ENCODE measurements at places on chromosomes 5 and 9.

GRCh38 chr9:5850724-5851122, 17.8 kb upstream of the ERMP1 start:
- DNase-seq, result no peak

GRCh38 chr9:123044586-123044985, 11.1 kb downstream of the GPR21 start:
- no peak for DNase-seq

DNA sequence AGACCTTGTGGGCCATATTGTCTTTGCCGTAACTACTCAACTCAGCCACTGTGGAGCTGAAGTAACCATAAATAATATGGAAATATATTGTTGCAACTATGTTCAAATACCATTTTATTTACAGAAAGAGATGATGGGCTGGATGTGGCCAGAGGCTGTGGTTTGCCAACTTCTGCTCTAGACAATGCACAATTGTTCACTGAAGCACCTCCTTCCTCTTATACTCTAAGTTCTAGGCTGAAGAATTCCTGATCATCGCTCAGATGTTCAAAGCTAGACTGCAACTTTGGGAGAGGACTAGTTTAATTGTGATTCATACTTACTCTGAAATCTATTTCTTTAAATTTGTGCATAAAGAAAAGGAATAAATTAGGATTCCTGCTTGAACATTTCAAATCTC, 245.0 kb downstream of the TAF11L14 start:
- DNase-seq, result no peak

DNA sequence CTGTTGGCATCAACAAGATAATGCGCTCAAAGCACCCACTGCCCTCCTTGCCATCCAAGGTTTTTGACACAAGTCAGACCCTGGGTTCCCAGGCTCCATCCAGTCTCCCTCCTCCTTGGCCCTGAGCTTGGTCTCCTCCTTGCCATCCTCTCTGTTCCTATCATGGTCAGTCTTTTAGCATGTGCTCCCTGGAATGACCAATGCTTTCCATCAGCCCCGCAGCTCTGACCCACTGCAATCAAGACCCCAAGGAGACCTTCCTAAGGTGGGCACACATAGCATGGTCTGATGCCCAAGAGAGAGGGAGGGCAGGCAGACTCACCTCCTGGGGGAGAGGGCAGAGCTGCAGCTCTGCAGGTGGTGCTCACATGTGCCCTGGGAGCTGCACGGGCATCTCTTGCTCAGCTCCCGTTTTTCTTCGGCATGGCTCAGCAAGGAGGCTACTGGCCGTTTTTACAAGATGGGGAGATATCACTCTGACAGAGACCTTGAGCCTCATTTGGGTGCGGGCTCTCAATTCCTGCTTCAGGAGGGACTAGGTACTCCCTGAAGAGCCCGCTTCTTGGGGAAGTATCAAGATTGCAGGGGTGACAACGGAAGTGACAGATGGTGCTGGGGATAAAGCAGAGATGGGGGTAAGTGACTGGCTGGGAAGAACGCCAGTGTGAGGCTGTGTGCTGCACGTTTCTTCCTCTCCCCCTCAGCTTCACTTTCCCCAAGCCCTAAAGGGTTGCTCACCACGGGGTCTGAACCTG, 3.3 kb downstream of the SEPTIN8 start:
- DNase-seq, result no peak

GRCh38 chr5:121415270-121415669, 436.4 kb upstream of the FTMT start:
- no peak for DNase-seq

- DNase-seq, result no peak
Observed at GRCh38 chr9:86966852-86967511, 19.7 kb upstream of the GAS1 start.

DNA sequence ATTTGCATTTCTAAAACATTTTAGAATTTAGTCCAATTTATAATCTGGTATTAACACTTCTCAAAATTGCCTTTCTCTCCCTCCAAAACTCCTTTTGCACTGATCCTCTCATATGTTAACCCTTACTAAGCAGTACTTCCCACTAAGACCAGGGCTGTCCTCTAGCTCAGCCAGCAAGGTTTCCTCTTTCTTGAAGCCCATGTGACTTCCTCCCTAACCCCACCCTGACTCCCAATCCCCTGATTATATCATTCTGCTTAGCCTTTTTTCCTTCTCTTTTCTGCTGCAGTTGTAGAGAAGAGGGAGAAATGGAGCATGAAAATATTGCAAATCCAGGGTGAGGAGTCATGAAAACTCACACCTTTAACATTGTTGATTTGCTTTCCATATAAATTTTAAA, 241.7 kb downstream of the MCTP1 start:
- DNase-seq, result no peak

DNA sequence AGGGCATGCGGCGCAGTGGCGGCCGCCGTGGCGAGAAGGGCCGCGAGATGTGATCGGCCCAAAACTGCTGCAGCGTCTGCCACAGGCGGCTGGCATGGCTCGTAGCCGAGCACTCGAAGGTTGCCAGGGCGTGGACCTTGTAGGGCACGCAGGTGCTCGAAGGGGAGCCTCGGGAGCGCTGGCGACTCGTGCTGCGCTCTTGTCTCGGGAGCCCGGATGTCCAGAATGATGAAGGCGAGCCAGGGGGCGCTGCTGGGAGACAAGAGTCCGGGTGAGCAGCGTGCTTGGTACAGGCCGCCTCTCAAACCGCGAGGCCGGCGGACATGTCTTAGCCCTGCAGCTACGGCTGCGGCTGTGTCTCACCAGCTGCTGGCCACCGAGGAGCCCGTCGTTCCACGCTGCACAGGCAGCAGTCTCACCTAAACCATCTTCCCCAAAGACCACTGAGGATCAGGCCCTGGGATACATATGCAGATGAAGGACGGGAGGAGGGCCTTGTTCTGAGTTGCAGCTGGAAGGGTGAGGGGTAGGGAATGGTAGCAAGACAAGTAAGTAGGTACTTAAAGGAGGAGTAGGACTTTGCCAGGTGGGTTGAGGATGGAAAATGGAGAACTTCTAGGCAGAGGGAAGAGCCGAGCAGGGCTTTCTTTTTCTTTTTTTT, 1.7 kb downstream of the CBY3 start:
- peak; percentile 50 for DNase-seq

DNA sequence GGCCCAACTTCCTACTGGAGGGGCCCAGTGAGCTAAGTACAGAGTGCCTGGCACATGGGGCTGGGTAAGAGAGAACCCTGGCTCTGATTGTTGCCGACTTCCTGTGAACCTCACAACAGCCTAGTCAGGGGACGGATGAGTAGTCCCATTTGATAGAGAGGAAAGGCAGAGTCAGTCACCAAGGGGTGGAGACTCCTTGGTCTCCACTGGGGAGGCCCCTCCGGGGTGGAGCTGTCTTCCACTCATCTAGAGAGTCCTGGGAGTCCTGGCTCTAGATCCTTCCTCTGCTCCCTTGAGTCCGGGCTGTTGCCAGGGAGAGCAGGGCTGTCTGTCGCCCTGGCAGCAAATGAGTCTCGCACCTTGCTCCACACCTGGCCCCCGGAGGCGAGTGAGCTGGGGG, 8.0 kb downstream of the GRK6 start:
- peak; percentile 56 for DNase-seq

GRCh38 chr5:132238169-132238744, 10.6 kb upstream of the P4HA2 start:
- peak; percentile 70 for DNase-seq

- DNase-seq, result no peak
Observed at GRCh38 chr5:116472274-116472673, 102.3 kb downstream of the SEMA6A start.

DNA sequence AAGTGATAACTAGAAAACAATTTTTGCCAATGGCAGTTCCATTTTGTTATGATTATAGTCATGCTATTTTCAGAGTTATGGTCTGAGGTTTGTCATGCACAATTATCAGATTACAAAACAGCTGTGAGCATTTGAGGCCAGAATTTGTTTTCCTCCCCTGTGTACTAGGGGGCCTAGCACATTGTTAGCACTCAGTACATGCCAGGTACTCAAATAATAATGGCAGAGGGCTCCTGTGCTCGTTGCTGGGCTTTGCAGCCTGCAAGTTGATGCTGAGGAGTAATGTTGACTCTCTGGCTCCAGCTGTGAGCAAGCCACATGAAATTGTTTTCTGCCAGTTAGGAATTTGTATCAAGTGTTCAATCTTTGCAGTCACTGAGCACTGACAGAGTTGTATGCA, 6.9 kb downstream of the DNAI1 start:
- no peak for DNase-seq

GRCh38 chr9:137326445-137327065, 24.5 kb upstream of the NRARP start:
- DNase-seq, result no peak

- no peak for DNase-seq
Observed at GRCh38 chr9:82584349-82584863, 478.5 kb downstream of the RASEF start.

GRCh38 chr5:181042036-181042713, 2.1 kb downstream of the BTNL9 start:
- no peak for DNase-seq

DNA sequence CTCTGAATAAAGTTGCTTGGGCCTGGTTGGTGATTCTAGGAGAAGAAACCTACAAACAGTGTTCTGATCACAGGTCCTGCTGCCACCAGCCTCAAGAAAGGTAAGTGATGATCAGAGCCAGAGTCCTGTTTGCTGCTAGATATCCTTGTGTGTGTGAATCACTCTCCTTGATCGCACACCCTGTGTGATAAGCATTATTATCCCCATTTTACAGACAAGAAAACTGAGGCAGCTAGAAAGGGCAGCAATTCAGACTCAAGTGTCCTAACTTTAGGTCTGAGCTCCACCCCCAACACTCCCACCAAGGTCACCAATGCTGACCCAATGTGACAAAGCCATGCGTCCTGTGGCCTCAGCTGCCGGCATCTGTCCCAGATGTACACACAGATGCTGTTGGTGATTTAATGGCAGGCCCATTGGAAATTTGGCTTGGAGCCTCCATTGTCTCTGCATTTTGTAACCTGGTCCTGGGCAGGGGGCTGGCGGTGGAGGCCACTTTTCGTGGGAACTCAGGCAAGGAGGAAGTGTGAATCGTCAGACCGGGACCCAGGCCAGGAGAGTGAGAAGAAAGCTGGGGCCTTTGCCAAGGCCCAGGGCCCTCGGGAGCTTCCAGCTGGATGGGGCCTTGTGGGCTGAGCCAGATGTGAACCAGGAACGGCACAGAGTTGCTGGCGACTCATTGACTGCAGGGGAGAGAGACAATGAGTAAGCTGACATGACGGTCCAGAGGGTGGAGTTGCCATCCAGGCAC, 29.8 kb upstream of the GGTA1 start:
- no peak for DNase-seq

DNA sequence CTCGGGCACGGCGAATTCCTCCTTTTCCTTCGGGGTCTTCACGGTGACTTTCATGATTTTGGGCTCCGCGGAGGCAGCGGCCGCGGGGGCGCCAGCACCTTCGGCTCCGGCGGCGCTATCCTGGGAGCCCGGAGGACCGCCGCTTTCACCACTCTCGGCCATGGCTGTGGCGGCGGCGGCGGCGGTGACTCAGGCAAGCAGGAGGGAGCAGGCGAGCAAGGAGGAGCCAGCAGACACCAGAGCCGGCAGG, 315 bp downstream of the UBQLN1 start:
- DNase-seq, result peak; percentile 66

- no peak for DNase-seq
Observed at GRCh38 chr5:74130155-74130897, 504.3 kb downstream of the ARHGEF28 start.

DNA sequence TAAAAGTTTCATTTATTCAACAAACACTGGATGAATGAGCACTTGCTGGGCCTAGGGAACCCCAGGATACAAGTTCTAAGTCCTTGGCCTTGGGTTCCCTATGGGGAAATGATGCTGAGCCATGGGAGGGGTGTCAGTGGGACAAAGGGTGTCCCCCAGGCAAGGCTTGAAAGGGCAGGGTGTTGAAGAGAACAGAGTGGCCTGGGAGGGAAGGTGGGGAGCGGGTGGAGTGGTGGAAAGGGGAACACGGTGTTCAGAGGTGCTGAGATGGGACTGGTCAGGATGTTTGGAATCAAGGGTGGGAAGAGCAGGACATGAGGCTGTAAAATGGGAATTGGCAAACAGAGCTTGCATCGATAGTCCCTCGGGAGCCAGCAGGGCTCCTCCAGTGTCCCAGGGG, 61.8 kb downstream of the PPARGC1B start:
- no peak for DNase-seq

DNA sequence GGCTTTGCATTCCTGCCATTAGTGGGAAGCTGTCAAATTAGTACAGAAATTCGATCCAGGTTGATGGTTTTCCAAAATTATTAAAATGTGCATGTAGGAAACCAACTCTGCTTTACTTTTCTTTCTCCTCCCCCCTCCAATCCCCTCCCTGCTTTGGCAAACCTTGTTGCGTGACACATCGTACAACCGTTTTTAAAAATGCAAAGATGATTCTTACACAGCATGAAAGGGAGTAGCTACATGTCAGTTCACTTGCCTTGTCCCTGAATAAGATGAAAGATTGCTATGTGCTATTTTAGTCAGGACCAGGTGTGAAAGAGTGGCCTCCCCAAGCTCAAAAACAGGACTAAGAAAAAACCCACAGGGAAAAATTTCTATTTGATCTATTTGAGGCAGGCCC, 11.7 kb downstream of the SNCAIP start:
- DNase-seq, result no peak

- no peak for DNase-seq
Observed at GRCh38 chr9:84271921-84272556, 68.5 kb downstream of the SLC28A3 start.

GRCh38 chr9:82608487-82608886, 454.5 kb downstream of the RASEF start:
- DNase-seq, result no peak

- no peak for DNase-seq
Observed at GRCh38 chr9:137707361-137707760, 88.6 kb downstream of the EHMT1 start.

DNA sequence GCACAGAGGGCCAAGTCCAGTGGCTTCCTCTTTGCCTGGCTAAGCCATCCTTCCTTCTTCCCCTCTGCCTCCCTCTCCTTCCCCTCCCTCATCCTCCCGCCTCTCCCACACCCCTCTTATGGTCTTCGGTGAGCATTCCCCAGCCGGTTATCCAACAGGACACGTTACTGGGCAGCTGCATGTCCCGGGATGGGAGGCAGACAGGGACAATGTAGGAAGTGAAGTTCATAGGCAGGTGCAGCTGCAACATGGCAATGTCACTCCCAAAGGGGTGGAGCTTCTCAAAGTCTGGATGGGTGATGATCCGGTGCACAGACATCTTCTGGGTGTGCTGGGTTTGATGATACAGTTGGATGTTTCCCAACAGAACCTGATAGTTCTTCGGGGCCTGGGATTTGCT, 71.4 kb upstream of the SPTLC1 start:
- DNase-seq, result no peak

DNA sequence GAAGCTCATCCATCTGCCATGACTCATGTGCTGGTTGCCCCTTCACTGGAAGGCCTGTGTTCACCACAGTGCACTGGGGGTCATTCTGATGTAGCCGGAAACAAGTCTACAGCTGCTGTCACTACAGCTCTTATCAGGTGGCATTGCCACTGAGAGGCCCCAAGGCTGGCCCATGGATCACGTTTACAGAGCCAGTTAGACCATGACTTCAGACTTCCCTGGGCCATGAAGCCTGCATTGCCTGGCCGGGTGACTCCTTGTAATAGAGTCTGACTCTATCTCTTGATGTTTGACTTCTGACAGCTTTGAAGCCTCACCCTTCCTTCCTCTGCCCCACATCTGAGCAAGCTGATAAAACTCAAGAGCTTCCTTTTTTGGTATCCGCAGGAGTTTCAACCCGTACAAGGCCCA, 473.5 kb upstream of the DAP start:
- DNase-seq, result no peak

GRCh38 chr9:74773886-74774479, 113.7 kb downstream of the TRPM6 start:
- DNase-seq, result peak; percentile 63

Data from activated CD4-positive, alpha-beta T cell treated with anti-CD3 and anti-CD28 coated beads, Interleukin-2, amount 50 U/mL, for 4 hours (primary cell).